ENCODE measurements at places on chromosomes 5 and 9.

DNA sequence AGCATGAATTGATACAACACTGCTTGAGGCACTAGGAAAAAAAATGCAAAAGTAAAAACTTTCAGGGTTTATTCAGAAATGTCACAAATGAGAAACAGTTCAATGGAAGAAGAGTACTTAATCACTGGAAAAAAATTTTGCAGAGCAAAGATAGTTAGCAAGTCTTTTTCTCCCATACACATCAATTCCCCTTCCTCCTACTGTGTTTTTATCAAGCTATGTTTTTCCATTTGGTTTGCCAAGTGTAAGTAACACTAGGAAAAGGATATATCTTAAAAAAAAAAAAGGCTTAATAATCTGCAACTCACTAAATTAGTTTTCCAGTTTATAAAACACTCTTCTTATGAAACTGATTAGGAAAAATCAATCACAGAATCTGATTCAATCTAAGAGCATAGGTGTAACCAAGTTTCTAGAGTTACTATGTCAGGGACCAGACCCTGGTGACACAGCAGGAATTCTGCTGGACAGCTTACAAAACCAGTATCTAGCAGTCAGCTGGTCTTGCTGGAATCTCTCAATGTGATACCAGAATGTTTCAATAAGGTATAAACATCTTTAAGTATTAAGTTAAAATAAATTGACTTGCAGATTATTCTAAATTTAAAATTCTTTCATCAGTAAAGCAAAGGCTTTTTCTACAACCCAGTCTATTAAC, 34.7 kb downstream of the RNF145 start:
- DNase-seq, result no peak

DNA sequence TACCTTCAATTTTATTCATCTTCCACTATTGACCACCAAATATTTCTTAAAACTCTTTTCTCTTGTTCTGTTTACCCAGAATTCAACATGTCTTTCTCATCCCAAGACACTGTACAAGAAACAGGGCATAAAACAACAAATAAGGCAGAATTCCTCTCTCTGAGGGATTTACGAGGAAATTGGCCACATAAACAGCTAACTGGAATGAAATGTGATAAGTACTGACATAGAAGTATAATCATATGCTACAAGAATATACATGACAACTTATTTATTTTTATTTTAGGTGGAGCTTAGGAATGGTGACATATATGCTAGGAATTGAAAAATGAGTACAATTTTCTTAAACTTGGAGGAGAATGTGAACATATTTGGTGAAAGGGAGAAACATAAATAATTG, 48.8 kb upstream of the FBN2 start:
- no peak for DNase-seq

GRCh38 chr5:33491941-33492340, 51.2 kb downstream of the TARS1 start:
- no peak for DNase-seq

DNA sequence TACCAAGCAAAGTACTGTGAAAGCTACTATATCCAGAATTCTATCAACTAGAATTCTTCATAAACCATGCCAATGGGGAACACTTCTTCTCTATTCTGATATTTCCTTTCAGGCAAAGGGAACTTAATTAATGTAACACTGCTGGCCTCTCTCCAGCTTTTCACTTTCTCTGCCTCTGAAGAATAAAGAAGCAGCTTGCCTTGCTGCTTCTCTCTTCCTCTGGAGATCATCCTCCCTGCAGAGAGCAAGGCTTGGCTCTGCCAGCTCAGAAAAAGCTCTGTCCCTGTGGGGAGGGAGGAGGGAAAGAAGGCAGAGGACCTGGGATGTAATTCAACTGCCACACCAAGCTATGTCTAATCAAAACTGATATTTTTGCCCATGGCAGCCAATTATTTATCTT, 6.5 kb downstream of the CTNND2 start:
- DNase-seq, result no peak

DNA sequence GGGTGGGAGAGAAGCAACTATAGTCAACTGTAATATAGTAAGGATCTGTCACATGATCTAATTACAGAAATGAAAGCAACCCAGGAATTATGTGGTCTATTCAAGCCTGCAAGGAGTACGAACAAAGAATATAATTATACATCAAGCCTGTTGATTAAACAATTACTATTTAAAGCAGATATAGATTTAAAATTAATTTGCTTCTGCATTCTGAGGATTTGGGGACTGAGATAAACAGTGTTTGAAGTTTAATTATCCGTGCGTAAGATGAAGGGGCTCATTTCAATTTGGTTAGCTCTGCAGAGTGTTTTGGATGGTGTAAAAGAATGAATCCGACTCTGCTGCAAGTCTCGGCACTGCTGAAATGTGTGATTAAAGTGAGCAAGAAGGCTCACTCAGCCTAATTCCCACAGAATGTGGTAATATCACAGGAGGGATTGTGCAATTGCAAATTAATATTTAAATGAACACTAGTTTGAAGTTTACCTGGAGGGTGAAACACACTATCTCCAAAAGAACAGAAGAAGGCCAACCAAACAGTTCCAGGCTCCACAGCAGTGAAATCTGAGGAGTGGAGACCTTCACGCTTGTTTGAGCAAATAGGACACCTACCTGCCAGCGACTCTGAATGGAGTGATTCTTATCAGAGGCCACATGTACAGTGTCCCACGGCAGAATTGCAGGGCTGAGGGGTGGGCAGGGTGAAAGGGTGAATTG, 420.6 kb upstream of the SLC30A5 start:
- DNase-seq, result no peak

DNA sequence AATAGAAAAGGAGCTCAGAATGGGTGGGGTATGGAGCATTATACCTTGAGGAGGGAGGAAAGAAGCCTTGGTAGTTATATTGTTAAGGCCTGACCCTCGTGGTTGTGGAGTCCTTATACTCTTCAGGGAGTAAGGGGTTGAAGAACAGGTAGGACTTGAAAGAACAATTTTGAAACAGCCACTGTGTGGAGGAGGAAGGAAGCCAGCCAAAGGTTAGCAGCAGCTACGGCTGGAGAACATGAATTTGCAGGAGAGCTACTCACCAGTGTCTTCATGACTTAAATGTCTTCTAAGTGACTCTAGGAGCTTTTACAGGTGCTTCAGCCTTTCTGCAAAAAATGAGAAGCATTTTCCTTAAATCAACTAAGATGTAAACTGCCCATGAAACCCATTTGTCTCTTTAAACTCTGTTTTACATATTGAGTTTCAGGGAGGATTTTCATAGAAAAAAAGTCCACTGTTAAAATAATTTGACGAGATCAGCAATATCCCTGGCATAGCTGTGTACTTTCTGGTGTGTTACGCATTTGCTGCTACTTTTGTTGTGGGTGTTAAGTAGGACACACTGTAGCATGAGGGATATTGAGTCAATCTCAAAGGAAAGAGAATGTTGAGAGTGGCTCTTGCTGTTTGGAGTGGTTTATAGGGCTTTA, 110.6 kb upstream of the ELL2 start:
- DNase-seq, result no peak

GRCh38 chr5:99104538-99105132, 175.8 kb upstream of the CHD1 start:
- no peak for DNase-seq
